HT1080 (cell line): ENCODE measurements at places on chromosomes 6 and 20. TPM values are rescaled to one million over a fixed set of nuclear protein-coding genes. Genes with fewer than 3 reads are reported as not detected.

DNA sequence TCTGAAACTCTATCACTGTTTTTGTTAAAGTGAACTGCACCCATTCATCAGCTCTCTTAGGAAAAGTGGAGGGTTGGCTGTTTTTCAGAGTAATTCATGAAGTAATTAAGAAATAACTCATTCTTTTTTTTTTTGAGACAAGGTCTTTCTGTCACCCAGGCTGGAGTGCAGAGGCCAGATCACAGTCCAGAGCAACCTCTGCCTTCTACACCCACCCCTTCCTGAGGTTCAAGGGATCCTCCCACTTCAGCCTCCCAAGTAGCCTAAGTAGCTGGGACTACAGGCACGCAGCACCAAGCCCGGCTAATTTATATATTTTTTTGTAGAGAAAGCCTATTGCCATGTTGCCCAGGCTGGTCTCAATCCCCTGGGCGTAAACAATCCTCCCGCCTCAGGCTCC is 2.6 kb downstream of the ZNFX1 start:
- no peak for DNase-seq

DNA sequence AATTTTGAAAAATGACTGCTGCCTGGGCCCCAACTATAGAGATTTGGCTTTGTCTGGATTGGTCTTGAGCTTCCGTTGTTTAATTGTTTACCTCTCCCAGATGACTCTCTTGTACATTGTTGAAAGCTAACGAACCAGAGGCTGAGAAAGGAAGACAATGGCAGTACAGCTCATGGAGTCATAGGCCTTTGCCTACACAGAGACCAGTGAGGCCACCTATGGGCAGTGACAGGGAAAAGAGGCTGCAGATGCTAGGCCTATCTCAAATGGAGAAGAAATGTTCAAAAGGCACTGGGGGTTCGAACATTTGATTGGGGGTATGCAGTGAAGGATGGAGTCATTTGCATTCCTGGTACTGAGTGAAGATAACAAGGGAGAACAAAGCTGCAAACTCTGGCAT is 29.1 kb downstream of the OPN5 start:
- no peak for DNase-seq

GRCh38 chr6:26538572-26538902 is 371 bp downstream of the HMGN4 start:
- DNase-seq, result no peak

- DNase-seq, result no peak
Measured at GRCh38 chr6:12601881-12602280, 114.7 kb upstream of the PHACTR1 start.

DNA sequence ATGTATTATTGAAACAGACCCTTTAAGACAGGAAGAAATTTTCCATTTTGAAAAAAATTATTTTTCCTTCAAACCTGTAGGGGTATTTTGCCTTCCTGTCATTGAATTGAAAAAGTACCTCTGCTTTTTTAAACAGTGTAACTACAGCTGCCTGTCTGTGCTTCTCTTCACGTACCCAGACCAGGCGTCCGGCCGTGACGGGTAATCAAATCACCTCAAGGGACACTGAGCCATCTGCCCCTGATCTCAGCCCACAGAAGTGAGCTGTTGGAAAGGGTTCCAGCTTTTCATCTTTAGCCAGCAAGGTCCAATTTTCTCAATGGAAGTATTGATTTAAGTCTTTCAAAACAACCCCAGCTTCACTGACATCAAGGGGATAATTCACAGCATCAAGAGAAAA is 58.0 kb downstream of the SLC35D3 start:
- DNase-seq, result no peak

- DNase-seq, result no peak
Measured at GRCh38 chr6:144729502-144729901, 444.4 kb downstream of the UTRN start.

DNA sequence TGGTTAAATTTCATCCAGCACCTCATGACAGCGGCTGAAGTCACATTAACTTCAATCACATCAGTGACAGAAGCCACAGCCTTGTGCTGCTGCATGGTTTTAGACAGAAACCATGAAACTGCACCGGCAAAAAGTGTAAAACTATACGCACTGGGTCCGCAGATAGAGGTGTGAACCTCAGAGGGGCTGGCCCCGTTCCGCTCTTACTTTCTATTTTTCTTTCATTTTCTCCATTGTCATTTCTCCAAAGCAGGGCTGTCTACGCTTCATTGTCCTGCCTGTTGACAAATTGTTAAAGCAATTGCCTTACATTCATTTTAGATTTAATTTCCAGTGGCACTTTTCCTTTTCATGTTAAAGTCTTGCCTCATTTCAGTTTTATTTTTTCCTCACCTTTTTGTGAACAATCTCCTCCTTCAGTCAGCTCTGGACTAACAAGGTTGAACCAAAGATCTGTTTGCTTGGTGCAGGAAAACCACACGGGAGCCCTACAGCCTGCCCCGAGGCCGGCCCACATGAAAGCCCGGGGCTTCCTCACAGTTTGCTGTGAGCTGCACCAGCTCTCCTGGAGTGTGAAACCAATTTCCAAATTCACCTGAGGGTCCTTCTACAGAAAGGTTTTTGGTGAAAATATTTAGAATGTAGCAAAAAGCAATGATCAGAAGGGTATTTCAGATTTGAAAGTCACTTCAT is 63.7 kb downstream of the PRR18 start:
- no peak for DNase-seq

DNA sequence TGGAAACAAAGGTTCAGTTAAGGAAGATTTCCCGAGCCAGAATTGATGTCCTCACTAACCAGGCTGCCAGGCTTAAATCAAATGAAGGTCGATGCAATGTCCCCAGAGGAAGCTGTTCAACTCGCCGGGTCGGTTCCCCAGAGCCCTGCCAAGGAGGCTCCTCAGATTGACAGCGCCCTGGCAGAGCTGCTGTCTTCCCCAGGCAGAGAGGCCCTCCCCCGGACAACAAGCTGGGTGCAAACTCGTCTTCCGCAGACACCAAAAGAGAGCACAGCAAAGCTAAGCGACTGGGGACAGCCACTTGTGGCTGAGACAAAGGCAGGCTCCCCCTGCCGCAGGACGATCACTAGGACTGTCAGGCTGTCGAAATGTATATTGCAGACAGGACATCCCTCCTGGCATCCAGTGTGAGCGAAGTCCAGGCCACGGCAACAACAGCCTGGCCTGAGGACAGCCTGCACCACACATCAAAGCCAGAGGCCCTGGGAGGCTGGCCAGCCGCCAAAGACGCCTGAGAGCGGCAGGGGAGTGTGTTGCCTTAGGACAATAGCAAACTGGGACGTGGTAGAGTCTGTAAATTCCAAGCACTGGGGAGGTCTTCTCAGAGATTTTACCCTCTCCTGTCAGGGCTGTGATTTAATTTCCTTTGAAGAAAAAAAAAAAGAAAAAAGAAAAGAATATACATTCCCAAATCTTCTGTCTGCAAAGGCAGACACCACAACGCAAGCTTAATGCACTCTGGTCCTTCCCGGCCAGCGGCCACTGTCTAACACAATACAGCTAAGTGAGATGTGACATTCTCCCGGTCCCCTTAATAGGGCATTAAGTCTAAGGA is 99.1 kb downstream of the HIVEP2 start:
- DNase-seq, result peak; percentile 90

DNA sequence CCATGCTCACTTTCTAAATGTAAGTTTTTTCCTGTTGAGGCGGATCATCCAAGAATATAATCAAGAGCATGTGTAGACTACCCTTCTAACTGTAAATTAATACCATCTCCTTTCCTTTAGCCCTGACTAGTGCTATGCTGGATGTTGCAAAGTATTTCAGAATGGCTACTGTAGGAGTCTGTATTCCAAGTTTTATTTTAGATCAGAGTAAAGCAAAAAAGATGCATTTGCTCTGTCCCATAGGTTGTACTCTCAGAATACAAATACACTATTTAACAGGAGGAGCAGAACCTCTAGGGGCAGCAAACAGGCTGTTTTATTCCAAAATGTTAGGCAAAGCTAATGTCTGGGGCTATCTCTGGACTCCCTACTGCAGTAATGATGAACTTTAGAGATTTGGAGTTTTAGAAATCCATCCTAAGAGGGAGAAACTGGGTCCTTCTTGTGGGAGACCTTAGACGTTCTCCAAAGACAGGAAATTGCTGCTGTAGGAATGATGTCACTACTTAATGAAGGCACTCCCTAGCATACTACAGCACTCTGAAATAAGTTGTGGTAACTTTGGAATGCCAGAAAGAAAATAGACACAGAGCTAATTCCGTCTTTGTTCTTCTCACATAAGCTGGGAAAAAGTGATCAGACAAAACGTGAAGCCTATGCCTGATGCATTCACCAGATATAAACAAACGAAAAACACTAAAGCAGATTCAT is 392.4 kb upstream of the HS3ST5 start:
- DNase-seq, result peak; percentile 41

- DNase-seq, result no peak
Measured at GRCh38 chr6:166541876-166542579, 44.5 kb downstream of the RAMACL start.

- DNase-seq, result peak; percentile 11
Measured at GRCh38 chr20:10185741-10186558, 32.7 kb upstream of the SNAP25 start.

DNA sequence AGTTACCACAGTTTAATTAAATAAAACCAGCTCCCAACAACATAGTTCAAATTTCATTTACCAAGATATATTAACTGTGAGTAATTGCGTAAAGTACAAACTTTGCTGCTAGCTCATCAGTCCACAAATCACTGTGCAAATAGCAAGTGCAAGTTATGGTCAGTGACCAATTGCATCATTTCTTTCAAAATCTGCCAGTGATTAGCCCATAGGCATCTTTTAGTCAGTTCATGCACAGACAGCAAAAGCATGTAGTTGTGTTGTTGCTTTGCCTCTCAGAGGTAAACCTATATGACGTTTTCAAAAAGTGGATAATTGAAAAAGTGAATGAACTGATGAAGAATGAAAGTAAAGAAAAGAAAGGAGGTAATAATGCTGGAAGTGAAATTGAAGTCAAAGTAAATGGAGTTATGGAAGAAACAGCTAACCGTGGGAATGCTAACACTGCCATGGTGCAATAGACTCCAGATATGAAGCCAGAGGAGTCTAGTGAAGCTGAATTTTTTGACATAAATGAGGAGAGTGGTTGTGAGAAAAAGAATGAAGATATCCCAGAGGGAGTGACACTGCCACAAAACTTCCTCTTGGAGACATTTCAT is 36.5 kb downstream of the ENPP1 start:
- no peak for DNase-seq

DNA sequence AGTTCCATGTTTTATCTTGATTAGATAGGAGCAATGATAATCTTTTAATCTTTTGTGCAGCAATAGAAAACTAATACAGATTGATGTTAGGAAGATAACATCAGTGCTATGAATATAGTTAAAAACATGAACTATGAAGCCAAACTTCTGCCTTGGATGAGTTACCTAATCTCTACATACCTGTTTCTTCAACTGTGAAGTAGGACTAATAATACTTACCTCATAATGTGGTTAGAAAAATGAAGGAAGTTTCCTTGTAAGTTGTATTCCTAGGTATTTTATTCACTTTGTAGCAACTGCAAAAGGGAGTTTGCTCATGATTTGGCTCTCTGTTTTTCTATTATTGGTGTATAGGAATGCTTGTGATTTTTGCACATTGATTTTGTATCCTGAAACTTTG is 111.9 kb downstream of the FRK start:
- no peak for DNase-seq

DNA sequence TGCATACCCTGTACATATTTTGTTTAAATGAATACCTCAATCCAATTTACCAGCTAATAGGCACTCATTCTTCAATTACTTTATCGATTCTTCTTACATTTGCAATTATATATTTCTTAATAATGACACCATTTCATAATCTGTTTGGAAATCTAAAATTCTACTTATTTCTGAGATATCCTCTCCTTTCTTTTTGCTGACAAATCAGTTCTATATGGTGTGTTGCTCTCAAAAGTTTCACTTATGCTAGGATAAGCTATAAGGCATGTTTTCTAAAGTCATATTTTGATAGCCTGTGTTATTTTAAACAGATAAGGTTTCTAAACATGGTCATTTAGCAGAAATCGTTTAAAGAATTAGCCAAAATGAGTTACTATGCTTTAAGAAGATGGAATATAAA is 140.6 kb upstream of the GJE1 start:
- no peak for DNase-seq

- no peak for DNase-seq
Measured at GRCh38 chr20:50866036-50866685, 65.1 kb downstream of the ADNP start.

- DNase-seq, result no peak
Measured at GRCh38 chr6:35013701-35014100, 124.6 kb downstream of the ANKS1A start.

DNA sequence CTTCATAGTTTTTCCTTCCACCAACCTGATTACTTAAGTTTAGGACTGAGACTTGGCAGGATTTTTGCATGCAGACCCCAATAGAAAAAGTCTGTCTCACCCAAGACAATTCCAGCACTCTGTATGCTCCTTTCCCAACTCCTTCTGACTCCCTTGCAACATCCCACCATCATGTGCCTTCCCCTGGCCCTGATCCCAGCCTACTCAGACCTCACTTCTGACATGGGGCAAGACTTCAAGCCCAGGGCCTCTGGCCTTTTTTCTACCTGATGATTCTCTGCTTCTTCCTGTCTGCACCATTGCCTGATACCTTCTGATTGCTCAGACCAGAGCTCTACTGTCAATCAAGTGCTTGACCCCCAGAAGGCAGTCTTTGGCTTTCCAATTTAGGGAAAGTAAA is 96.6 kb downstream of the HAO1 start:
- peak; percentile 30 for DNase-seq

DNA sequence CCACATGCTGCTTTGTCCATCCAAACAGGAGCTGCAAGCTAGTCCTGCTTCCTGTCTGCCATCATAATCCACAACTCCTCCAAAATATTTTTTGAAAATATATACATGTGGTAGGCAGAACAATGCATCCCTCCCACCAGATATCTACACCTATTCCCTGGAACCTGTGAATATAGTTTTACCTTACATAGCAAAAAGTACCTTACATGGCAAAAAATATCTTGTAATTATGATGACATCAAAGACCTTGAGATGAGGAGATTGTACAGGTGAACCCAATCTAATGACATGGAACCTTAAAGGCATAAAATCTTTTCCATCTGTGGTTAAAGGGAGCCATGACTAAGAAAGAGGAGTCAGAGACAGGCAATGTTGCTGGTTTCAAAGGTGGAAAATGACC is 15.3 kb upstream of the RGS17 start:
- DNase-seq, result no peak

GRCh38 chr6:11908436-11909105 is 103.5 kb upstream of the HIVEP1 start:
- no peak for DNase-seq

DNA sequence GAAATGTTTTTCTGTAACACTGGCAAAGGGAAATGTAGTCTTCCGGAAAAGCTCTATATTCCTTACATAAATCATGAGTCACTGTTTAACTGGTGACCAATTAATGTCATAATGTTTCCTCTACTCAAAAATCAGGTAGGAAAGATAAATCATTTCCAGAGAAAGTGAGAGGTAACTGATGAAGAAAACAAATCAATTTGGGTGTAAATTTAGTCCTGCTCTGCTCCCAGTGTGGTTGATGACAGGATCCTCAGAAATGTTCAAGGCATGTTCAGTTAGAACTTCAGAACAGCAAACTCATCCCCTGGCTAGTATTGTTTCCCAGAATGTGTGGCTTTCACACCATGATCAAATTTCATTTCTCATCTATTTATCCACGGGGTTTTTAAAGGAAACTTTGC is 38.8 kb upstream of the SPACA1 start:
- peak; percentile 63 for DNase-seq

ANGPT4 gene
- total RNA-seq, result 0.02 TPM in 1 of 2 replicates, not detected in the other

ARMH2 gene
- not detected in 2 replicates for total RNA-seq

EPHA7 gene
- total RNA-seq, result 0.03 TPM in 1 of 2 replicates, not detected in the other

OXT gene
- total RNA-seq, result not detected in 2 replicates

KHDRBS2 gene
- not detected in 2 replicates for total RNA-seq

TRIM15 gene
- total RNA-seq, result not detected in 2 replicates

GPR63 gene
- total RNA-seq, result 1.3 and 1.9 TPM in 2 replicates

LAMA2 gene
- total RNA-seq, result 0.18 and 0.20 TPM in 2 replicates

TAF4 gene
- 3.2 and 6.1 TPM in 2 replicates for total RNA-seq

LGSN gene
- total RNA-seq, result not detected in 2 replicates

GSTA4 gene
- 0.20 TPM in 1 of 2 replicates, not detected in the other for total RNA-seq
